ENCODE measurements at places on chromosomes 4 and X.

DNA sequence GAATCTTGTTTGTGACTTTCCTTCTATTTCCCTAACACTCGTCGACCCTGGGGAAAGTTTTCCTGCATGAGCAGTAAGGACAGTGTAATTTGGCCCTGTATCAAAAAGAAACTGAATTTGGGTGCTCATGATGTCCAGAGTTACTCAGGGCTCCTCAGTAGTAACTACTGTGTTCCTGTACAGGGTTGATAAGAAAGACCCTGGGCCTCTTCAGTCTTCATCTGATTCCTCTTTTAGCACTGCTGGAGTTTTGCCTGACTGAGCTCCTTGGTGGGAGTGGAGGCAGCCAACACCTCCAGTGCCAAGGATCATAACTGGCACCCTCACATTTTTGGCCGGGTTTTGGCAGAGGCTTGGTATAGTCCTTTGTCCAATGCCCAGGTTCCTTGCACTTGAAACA, 7.1 kb upstream of the AREG start:
- no peak for DNase-seq

DNA sequence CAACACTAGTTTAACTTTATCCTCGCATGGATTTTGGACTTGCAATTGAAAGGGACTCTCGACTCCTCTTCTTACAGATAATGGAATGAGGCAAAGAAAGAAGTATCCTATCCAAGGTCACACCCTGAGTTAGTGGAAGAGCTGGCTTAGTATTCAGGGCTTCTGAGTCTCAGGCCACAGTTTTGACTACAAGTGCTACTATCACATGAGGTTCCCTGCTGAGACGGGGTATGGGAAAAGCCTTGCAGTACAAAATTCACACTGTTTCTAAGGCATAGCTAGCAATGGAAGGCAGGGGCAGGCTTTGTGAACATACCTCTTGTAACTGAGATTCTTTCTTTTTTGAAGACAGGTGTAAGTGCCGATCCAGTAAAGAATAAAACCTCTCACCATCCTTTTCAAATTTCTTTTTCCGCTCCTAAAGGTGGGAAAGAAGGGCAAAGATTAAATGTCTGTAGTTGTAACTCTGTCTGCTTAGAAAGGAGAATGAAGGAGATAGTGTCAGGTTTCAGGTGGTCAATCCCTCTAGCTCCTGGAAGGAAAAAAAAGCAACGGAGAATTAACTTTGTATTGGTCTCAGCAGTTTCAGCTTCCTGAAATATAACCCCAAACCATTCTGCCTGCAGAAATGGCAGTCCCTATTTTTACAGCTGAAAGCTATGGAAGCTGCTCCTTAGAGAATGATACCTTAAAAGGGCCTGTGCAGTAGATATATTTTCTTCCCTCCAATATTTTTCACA, 199.0 kb downstream of the OPHN1 start:
- DNase-seq: no peak

DNA sequence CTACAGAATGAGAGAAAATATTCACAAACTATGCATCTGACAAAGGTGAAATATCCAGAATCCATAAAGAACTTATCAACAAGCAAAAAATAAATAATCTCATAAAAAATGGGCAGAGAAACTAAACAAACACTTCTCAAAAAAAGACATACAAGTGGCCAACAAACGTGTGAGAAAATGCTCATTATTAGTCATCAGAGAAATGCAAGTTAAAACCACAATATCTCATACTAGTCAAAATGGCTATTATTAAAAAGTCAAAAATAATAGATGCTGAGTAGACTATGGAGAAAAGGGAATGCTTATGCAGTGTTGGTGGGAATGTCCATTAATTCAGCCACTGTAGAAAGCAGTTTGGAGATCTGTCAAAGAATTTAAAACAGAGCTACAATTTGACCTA, 533.3 kb downstream of the TMA16 start:
- DNase-seq: no peak

DNA sequence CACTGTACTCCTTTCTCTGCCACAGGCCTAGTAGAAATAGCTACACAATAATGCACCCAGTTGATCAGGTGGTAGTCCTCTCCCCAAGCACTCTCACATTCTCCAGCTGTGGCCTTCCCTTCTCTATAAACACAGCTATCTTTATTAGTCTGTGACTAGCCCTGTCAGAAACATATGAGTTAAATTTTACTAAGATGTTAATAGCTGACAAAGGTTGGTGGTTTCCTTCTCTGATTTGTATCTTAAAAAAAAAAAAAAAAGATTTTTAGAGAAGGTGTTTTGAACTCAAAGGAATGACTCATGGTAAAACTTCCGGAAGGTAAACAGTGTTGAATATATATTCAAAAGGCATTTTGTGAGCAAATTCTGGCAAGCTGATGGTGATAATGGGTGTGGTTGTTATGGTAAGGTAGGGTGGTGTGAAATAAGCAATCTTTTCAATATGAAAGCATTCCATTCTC, 327.4 kb downstream of the PPP3CA start:
- DNase-seq: no peak

DNA sequence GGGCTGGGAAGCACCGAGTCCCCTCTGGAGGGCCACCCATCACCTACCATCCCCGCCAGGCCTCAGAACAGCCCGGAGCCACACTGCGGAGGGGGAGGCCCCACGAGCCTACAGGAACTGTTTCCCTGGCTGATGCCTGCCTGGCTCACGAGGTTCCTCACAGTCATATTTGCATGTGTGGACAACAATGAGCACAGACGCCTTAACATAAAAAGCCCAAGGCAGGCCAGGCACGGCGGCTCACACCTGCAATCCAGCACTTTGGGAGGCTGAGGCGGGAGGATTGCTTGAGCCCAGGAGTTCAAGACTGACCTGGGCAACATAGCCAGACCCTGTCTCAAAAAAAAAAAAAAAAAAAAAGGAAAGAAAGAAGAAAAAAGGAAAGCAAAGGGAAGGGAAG, 125.9 kb downstream of the FAM53A start:
- no peak for DNase-seq

DNA sequence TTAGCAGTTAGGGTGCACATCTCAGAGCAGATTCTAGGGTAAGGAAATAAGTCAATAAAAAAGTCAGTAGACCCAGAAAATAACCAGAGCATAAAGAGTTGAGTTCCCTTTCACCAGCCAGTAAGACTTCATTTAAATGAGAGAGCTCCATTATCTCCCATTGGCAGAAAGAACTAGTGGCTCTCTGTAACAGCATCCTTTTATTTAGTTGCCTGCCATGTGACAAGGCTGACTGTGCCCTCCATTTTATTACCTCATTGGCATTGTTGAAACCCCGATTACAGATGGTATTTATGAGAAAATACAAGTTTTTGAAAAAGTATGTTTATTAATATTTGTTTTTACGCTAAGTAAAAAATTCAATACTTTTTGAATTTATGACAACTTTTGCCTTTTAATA, 859.5 kb upstream of the NDST4 start:
- DNase-seq: no peak

GRCh38 chrX:156001667-156002021, 4.1 kb downstream of the IL9R start:
- no peak for DNase-seq
